ENCODE measurements at places on chromosomes 4 and X.
A peak's percentile ranks its signal among the peaks of the same experiment; 100 is the strongest.

GRCh38 chrX:418927-419729, 32.4 kb upstream of the PPP2R3B start:
- peak; percentile 35 for DNase-seq

DNA sequence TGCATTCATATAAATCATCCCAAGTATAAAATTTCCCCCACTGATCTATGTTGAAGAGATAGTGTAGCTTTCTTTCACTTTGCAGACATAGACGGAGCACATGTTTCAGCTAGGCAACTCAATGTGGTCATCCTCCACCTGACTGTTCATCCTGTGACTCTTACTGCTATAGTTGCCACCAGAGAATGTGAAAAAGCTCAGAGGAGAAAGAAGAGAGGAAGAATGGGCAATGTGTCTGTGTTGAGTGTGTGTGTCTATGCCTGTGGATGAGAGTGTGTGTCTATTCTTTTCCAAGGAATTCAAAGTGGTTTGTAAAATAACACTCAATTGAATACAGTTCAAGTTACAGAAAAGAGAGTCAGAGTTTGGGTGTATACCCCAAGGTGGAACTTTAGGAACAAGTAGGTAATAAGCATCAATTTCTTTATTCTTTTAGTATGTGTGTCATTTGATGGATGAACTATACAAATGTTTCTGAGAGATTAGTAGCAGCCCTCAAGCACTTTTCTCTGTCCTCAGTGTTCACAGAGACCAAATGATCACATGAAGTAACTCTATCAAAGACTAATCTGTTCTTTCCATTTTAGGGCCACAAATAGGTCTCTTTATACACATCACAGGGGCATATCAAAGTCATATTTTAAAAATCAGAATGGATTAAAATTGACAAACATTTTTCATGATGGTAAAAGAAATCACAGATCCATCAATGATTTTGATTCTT, 2.3 kb downstream of the SNCA start:
- DNase-seq, result no peak

DNA sequence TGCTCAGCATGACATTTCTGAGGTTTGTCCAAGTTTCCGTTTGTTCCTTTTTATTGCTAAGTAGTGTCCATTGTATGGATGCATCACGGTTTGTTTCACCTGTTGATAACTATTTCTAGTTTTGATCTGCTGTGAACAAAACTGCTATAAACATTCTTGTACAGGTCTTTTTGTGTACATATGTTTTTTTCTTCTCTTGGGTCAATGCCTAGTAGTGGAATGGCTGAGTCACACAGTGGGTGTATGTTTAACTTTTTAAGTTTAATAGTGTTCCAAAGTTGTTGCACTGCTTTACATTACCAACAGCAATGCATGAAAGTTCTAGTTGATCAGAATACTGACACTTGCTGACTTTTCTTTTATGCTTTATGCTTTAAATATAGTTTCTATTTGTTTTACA, 76.7 kb downstream of the MAOB start:
- DNase-seq, result no peak

GRCh38 chr4:17232566-17233253, 279.2 kb downstream of the QDPR start:
- no peak for DNase-seq

GRCh38 chrX:10158279-10159144, 1.7 kb downstream of the CLCN4 start:
- no peak for DNase-seq

DNA sequence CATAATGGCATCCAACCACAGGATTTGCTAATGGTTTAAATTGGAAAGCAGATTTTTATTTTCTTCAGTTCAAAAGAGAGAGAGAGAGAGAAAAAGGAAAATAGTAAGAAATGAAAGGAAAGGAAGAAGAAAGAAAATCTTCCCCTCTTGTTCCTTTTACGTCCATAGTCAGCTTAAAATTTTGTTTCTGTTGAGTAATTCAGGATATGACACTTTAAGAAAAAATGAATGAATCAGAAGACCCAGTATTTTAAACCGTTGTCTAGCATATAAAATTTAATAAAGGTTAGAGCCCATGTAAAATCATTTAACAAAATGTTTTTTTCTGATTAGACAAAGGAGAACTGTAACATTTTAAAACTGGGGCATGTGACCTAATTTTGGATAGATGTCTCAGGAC, 391.8 kb upstream of the EPHA5 start:
- no peak for DNase-seq

- DNase-seq, result no peak
Observed at GRCh38 chr4:24743927-24744326, 51.4 kb upstream of the SOD3 start.

- no peak for DNase-seq
Observed at GRCh38 chrX:101676571-101676970, 16.9 kb upstream of the ARMCX2 start.

DNA sequence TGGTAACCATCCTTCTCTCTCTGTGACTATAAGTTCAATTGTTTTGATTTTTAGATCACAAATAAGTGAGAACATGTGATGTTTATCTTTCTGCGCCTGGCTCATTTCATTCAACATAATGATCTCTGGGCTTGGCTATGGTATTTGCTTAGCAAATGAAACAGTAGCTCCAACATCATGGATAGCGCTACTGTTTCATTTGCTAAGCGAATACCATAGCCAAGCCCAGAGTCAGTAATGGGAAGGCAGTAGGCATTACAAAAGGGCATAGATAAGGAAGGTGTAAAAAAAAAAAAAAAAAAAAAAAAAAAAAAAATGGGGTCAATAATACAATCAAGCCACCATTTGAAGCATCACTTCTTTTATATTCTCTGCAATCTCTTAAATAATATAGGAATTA, 469.0 kb upstream of the ATOH1 start:
- DNase-seq, result no peak

- DNase-seq, result no peak
Observed at GRCh38 chr4:176680668-176681180, 112.0 kb downstream of the VEGFC start.

- DNase-seq, result no peak
Observed at GRCh38 chr4:30619679-30620078, 100.5 kb upstream of the PCDH7 start.

- no peak for DNase-seq
Observed at GRCh38 chr4:14719053-14719452, 283.2 kb upstream of the CPEB2 start.

DNA sequence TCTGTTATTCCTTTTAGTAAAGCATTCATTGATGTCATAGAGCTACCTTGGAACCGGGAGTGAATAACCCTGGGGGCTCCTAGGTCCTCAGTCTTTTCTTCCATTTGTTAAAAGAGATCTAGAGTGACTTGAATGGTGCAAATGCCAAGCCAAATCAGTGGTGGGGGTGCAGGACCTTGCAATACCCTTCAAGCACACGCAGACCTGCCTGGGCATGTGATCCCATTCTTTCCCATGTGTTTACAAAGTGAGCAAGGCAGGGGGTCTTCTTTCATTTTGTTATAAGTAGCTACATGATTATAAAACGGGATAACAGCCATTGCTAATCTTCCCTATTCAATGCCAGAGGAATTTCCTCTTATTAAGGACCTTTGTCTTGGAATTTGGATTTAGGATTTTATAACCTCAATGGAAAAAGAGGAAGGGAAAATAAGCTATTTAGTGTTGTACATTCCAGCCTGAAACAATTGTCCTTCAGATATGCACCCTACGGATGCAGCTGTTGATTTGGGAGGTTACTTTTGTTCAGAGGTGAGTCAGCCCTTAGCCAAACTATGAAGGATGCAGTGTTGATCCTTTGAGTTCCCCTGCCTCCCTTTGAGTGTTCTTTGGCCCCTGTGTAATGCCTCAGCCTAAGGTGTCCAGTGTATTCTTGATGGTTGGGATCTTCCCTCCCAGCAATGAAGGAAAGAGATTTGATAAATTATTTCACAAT, 623.8 kb upstream of the HTR2C start:
- DNase-seq, result no peak

GRCh38 chr4:4386736-4387392, at the start of gene NSG1:
TSS of gene NSG1 (plus strand) at chr4:4387102. CDS start at chr4:4387630, 528 bp downstream.
- DNase-seq, result peak; percentile 56

DNA sequence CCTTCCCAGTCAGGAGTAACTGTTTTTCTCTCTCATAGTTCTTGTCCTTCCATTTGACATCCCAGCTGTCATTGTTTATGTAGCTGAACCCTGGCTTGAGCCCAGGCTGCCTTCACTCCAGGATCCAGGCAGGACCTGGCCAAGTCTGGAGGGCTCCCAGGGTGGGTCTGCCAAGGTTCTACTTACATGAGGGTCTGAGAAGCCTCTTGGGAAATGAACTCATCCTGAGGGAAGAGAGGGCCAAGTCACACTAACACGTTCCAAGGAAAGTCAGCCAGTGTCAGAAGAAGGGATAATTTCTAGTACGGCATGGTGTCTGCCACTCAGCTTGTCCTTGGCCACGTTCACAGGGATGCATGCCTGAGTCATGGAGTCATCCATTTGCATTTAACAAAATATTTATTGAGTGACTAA, 54.8 kb upstream of the SRD5A3 start:
- no peak for DNase-seq

GRCh38 chrX:125150231-125150630, 169.4 kb upstream of the TEX13C start:
- peak; percentile 29 for DNase-seq

- DNase-seq, result peak; percentile 66
Observed at GRCh38 chr4:158020176-158020575, 152.6 kb downstream of the GASK1B start.

DNA sequence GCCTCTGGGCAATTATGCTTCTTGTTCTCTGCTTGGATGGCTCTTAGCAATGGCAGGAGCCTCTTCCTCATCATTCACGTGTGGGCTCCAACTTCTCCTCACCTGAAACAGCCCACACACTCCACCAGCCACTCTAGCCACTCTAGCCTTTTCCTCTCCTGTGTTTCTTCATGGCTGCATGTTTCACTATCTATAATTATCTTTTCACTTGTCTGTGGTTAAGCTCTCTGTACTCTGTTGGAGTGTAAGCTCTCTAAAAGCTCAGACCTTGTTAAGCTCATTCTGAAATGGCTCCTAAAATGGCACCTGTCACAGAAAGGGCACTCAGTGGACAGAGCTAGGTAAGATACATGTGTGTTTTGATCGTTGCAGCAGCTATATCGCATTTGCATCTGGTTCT, 80.0 kb downstream of the SH3KBP1 start:
- no peak for DNase-seq

DNA sequence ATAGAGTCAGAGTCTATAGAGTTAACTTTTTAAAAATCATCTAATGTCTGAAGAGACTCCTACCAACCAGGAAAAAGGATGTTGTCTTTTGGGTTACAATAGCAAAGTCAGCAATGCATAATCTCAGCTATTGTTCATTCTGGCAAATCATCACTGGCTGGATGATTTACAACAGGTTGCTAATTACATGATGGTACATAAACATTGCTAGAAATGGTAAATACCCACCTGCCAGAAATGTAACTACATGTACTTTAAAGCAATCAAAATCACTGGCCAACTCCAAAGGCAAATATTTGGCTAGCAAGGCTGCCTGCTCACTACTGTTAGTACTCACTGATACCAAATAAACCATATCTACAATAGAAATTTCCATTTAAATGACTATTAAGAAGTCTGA, 91.1 kb downstream of the PPP3CA start:
- DNase-seq, result no peak

DNA sequence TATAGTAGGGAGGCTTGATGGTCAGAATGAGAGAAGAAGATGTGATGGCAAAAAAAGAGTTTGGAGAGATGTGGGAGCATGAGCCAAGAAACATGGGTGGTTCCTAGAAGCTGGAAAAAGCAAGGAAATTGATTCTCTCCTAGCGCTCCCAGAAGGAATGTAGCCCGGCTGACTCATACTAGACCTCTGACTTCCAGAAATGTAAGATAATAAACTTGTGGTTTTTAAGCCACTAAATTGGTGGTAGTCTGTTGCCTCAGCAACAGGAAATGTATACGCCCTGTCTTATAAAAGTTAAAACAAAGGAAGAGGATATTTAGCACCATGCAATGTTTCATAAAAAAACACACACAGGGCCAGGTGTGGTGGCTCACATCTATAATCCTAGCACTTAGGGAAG, 182.7 kb upstream of the PCDH7 start:
- no peak for DNase-seq

- no peak for DNase-seq
Observed at GRCh38 chr4:40613456-40613855, 16.2 kb downstream of the RBM47 start.

DNA sequence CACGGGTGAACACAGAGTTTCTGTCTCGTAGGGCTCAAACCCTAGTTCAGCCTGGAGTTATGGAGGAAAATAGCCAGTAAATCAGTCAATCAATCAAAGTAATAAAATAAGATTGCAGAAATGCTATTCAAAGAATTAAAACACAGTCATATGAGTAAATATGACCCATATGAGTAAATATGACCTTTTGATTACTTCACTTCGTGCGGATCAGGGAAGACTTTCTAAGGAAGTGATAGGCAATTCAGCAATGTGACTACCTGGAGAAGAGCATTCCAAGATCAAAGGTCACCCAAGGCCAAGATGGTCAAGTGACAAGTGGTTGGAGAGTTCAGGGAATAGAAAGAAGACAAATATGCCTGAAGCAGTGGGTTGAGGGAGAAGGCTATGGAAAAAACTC, 722.6 kb downstream of the ADGRL3 start:
- no peak for DNase-seq

GRCh38 chr4:55547466-55547770, 709 bp upstream of the CLOCK start:
- DNase-seq, result peak; percentile 39

- DNase-seq, result no peak
Observed at GRCh38 chr4:184282251-184282713, 64.6 kb upstream of the ENPP6 start.

- DNase-seq, result no peak
Observed at GRCh38 chrX:101619364-101619763, 1.6 kb upstream of the ARMCX6 start.

GRCh38 chr4:47641755-47642154, 156.7 kb downstream of the ATP10D start:
- DNase-seq, result no peak

DNA sequence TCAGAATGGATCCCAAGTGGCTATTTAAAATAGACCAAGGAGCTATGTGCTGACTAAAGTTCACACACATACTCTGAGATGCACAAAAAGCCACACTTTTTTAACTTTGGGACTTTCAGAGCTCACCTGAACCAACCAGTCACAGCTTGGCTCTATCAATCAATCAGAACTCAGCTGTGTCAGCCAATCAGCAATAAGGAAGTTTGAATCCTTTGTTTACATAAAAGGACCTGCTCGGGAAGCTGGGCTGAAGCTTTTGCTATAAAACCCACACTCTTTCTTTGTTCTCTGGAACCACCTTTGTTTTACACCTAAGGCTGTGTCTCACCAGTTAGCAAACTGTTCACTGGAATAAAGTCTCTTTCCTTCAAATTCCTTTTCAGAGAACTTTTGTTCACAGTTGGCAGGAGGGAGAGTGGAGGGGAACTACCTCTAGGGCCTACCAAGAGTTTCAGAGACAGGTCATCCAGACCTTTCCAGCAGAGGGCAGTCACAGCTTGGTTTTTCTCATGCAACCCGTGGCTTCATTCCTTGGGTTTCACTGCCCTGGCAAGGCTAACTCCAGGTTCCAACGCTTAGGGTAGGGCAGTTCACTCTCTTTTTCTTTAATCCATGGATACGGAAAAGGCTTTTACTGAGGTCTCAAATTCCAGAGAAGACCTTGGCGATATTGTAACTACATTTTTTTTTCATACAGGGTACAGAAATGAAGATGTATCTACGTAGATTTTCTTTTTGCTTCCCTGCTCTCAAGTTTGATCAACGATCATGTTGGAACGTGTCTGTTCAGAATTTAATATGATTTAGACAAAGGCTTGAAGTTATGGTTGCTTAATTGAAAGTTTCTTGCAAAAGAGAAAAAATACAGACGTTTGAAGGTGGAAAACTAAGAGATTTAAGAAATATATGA, 80.7 kb downstream of the GPRIN3 start:
- DNase-seq, result peak; percentile 50

GRCh38 chr4:76194325-76194724, 19.3 kb downstream of the SCARB2 start:
- peak; percentile 11 for DNase-seq

Measured in Daoy (cell line).